ENCODE measurements at places on chromosomes 1 and 21.

DNA sequence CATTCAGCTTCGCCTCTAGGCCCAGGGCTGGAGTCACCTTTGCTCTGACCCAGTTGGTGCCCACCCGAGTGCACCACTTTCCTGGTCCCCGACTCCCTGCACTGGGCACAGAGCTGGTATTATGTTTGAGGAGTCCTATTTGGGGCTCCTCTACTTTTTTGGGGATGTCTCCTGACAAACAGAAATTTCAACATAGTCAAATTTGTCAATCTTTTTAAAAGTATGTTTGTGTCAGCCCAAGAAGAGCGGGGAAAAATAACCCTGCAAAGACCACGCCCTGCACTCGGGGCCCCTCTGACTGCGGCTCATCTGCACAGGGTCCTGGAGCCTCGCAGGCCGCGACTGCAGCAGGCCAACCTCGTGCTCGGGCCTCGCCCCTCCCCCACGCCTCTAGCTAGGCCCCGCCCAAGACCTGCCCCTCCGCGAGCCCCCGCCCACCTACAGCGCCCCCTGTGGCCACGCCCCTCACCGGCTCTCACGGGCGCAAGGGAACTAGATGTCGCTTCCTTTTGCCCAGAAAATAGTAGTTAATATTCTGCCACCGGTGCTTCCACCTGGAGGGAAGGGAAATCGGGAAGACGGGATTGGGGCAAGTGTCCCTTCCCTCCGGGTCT lies 11.4 kb downstream of the FAM229A start:
- peak; percentile 83 for DNase-seq

GRCh38 chr1:54378874-54379554 lies 27.2 kb downstream of the SSBP3 start:
- DNase-seq, result no peak

GRCh38 chr1:85748120-85748519 lies 39.9 kb upstream of the ZNHIT6 start:
- DNase-seq, result no peak

DNA sequence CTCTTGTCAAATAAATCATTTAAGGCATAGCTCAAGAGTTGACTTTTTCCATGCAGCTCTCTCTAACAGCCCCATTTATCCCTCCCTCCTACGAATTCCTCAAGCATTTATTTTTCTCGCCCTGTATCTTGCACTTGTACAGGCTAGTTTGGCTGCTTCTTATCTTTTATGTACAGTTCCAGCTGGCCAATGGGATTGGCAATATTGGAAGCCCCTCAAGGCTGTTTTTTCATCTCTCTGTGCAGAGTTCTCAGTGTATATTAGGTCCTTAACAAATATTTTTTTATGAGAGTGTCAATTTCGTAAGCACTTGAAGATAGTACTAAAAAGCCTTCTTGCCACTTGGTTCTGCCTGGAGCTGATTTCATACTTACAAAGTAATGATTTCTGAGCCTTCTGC lies 356.0 kb downstream of the ST6GALNAC3 start:
- DNase-seq, result no peak

GRCh38 chr1:11431941-11432507 lies 46.9 kb upstream of the DISP3 start:
- DNase-seq, result no peak

- DNase-seq, result no peak
Observed at GRCh38 chr1:55107101-55107500, 67.8 kb downstream of the PCSK9 start.

DNA sequence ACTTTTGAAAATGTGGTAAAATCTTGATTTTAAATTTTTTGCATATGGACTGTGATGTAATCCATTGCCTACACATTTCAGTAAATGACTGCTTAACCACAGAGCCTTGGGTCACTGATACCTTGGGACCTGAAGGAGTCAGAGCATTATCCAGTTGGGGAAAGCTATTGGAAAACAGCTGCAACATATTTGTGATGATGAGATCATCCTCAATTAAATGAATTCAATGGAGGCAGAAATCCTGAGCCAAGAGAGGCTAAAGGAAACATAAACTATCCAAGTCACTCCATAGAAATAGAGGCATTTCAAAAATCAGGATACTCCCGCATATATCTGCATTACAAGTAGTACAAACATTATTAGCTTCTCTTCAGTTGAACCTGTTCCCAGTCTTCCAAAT lies 99.8 kb upstream of the PRMT6 start:
- DNase-seq, result no peak

DNA sequence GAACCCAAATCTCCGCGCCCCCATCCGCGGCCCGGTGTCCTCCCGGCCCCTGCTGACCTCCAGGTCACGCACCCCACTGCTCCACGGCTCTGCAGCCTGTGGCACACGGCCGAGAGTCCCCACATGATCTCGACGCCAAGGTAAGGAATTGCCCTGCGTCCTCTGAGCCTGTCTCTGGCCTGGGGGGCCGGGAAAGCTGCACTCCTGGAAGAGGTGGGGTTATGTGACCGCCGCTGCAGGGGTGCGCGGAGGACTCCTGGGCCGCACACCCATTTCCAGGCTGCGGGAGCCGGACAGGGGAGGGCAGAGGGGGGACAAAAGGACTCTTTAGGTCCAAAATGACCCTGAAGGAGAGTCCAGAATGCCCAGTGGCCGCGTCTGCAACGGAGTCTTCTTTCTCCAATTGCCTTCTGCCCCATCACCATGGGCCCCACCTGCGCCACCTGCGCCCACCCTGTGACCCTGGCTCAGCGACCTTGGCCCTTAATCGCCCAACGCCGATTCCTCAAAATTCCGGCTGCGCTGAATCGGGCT lies 997 bp upstream of the SIM2 start:
- DNase-seq, result no peak

DNA sequence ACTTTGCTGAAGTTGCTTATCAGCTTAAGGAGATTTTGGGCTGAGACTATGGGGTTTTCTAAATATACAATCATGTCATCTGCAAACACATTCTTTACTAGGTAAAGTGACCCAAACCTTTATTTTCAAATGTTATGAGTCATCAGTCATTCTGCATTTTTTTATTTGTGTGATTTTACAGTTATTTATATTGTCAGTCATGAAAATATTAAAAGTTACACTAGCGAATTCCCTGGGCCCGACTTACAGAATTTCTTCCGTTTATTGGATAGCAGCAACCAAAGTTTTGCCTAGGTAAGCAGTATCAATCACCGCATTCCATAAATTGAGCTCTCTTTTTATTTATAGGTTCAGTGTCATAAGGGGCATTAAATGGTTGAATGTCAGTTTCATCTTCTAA lies 13.8 kb downstream of the OR2M5 start:
- no peak for DNase-seq

GRCh38 chr1:167761400-167761799 lies 39.6 kb downstream of the MPZL1 start:
- DNase-seq, result no peak

DNA sequence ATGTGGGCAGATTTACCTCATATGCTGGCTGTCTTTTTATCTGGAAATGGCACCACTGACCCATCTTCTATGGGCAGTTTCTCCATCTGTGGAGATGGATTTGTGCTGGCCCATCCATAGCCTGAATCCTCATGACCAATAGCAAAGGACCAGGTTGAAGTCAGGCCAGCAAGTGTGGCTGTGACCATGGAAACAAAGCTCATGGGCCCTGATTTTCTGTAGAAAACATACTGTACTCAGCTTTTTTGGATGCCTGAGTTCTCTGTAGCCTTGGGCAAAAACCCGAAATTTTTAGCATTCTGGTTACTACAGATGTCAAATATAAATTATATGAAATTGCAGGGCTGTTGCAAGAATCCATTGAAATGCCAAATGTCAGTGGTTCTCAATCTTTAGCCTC lies 155.0 kb downstream of the PLXNA2 start:
- no peak for DNase-seq

- no peak for DNase-seq
Observed at GRCh38 chr1:158362941-158363340, 9.2 kb downstream of the CD1E start.

GRCh38 chr21:44831227-44831860 lies 13.5 kb upstream of the SUMO3 start:
- DNase-seq, result no peak

GRCh38 chr1:215007880-215008279 lies 74.7 kb upstream of the KCNK2 start:
- DNase-seq, result no peak

- DNase-seq, result peak; percentile 55
Observed at GRCh38 chr1:117060441-117061317, 553 bp downstream of the TTF2 start.

DNA sequence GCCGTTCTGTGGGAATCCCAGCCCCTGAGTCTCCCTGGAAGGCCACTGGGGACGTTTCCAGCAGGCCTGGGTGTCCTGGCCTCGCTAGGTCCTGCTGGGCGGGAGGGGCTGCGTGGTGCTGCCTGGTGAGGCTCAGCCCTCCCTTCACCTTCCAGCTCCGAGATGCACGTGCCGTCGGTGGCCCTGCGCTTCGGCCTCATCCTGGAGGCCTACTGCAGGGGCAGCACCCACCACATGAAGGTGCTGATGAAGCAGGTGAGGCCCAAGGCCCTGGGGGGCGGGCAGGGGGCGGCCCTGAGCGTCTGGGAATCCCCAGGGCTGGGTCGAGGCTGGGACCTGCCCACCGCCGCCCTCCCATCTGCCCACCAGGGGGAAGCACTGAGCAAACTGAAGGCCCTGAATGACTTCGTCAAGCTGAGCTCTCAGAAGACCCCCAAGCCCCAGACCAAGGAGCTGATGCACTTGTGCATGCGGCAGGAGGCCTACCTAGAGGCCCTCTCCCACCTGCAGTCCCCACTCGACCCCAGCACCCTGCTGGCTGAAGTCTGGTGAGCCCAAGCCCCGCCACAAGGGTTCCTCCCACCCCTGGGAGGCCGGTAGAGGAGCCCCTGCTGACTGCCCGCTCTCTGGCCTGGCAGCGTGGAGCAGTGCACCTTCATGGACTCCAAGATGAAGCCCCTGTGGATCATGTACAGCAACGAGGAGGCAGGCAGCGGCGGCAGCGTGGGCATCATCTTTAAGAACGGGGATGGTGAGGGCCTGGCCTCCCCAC lies 70.3 kb downstream of the PIK3CD start:
- DNase-seq, result peak; percentile 82

- no peak for DNase-seq
Observed at GRCh38 chr1:8780405-8780804, 37.0 kb downstream of the RERE start.

GRCh38 chr1:182765391-182765790 lies 24.2 kb upstream of the NPL start:
- no peak for DNase-seq

DNA sequence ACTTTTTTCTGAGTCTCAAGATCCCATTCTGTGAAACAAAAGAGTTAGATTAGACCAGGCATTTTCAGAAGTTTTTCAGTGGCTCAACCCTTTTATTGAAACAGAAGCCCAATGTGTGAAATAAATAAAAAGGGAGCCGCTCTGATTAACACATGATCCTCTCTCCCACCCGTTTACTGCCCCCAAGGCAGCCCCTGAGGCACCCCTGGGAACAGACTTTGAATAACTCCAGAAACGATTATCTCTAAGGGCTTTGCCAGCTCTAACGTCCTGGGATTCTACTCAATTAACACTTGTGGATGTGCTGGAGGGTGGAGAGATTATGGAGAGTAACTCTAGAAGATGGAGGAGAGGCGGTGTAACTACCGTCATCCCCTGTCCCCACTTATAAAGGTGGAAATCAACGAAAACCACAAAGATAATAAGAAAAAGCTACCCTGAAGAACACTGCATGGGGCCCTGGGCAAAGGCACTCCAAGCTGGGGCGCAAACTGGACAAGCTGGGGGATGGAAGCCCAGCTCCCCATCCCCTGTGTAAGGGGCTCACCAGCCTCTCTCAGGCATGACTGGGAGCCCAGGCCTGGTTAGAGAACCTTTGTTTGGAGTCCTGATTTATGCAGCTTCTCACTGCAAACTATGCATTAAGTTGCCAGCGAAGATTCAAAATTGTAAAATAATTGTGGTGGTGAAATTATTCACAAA lies 39.0 kb upstream of the GRIK3 start:
- DNase-seq, result no peak

DNA sequence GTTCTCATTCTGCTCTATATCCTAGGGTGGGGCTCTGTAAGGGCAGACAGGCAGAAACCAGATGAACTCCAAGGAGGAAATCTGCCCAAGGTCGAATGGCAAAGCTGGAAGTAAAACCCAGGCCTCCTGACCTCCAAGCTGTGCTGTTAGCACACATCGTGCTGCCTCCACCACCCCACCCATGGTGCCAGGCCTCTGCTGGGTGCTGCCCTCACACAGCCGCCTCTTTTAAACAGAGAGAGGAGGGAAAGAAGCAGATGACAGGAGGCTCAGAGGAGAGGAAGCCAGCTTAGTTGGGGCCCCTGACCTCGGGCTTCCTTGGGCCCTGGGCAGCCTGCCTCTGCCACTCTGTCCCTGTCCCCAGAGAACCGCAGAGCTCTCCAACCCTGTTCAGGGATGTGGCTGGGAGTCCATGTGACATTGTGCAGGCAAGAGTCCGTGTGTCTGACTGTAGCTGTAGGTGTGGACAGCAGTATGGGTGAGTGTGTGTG lies 1.1 kb downstream of the SYNC start:
- no peak for DNase-seq

GRCh38 chr21:33080376-33080775 lies 10.4 kb downstream of the OLIG1 start:
- no peak for DNase-seq

- DNase-seq, result no peak
Observed at GRCh38 chr1:14794136-14794768, 195.8 kb downstream of the KAZN start.

- no peak for DNase-seq
Observed at GRCh38 chr1:45979074-45979777, 153.2 kb downstream of the PIK3R3 start.

DNA sequence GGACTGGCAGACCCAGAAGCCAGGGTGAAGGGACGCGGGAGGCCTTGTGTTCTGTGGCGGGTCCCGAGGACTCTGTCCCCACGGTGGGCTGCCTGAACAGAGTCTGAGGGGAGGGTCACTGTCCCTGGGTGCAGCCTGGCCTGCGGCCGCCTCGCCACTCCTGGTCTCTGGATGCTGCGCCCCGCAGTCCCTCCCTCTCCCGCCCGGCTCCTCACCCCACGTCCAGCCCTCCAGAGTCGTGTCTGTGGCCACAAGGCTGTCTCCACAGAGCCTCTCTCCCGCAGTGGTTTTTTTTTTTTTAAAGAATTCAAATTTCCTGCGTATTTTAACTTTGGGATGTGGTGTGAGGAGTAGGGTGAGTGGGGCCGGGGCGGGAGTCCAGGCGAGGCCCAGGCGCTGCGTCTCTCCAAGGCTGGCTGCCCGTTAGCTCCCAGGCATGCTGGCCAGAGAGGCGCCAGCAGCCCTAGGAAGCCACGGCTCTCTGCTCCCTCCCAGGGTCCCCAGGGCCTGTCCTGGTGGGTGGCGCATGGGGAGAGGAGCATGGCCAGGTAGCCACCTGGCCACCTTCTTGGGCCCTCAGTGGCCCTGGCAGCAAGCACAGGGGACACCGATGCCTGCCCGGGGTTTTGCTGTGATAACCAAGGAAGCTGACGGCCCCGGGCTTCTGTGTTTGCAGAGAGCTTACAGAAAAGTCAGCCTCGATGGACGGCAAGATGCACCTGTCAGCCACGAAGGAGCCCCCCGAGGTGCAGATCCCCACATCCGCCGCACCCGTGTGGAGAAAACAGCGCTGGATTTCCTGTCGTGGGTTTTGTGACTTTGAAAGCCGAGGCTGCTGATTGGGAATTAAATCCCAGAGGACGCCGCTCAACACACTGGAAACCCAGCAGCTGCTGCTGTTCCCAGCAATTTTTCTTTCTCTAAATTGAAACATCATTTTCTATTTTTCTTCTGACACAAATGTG lies 72.8 kb downstream of the MORN1 start:
- no peak for DNase-seq
